CD4-positive, alpha-beta T cell treated with Interleukin-10 for 1 hour (primary cell): ENCODE measurements at places on chromosomes 16 and 17.

DNA sequence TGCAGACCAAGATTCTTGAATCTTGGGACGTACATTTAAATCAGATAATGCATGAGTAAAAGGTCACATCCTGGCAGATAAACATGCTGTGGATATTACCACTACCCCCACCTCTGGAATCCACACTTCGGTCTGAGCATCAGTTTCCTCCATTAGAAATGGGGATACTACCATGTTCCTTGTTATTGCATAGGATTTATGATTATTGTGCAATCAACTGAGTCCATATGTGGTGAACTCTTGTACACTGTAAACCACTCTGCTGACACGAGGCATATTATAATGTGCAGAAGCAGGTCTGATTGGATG lies 108.7 kb downstream of the VAT1L start:
- DNase-seq = no peak

DNA sequence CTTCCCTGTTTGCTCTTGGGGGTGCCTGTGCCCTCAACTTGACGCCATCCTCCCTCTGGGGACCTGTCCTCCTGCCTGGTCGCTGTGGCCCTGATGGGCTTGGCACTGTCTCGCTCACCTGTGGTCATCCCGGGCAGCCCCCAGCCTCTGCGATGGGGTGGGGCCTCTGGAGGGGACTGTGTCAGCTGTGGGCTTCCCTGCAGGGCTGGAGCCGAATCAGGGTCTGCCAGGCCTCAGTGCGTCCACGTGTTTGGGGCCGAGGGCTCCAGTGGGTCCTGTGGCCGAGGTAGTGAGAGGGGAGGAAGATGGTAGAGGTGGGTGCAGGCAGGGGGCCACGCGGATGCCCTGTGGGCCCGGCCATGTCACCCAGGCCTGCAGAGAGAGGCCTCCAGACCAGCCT lies 8.0 kb downstream of the PIGQ start:
- DNase-seq = no peak

- no peak for DNase-seq
These were observed 24.6 kb upstream of the SPNS2 start for GRCh38 chr17:4474093-4474492.

- no peak for DNase-seq
These were observed 122.9 kb downstream of the SDK2 start for GRCh38 chr17:73521376-73521775.

DNA sequence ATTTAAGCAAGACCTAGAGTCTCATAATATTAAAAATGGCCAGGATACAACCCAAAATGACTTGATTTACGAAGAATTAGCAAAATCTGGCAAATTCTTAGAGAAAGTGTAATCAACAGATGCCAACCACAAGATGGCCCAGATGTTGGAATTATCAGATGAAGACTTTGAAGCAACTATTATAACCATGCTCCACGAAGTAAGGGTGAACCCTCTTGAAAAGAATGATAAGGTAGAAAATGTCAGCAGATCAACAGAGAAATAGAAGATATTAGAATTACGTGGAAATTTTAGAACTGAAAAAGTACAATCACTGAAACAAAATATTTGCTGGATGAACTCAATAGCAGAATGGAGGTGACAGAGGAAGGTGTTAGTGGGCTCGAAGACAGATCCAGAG lies 50.1 kb upstream of the CLEC19A start:
- no peak for DNase-seq

- no peak for DNase-seq
These were observed 9.4 kb upstream of the RIPOR1 start for GRCh38 chr16:67519242-67519641.

DNA sequence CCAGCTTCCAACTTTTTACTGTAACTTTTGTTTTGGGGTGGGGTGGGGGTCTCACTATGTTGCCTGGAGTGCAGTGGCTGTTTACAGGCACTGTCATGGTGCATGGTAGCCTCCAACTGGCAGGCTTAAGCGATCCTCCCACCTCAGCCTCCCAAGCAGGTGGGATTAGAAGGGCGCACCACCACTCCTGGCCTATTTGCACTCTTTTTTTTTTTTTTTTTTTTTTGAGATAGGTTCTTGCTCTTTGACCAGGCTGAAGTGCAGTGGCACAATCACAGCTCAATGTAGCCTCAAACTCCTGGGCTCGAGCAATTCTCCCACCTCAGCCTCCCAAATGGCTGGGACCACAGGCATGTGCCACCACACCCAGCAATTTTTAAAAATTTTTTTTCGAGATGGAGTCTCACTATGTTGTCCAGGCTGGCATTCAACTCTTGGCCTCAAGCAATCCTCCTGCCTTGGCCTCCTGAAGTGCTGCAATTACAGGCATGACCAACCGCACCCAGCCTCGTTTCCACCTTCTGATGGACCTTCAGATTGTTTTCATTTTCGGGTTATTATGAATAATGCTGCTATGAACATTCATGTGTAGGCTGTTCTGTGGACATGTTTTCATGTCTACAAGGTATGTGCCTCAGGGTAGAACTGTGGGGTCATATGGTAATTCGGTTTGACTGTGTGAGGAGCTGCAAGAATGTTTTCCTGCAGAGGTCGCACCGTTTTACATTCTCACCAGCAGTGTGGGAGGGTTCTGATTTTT lies 10.9 kb downstream of the TRAP1 start:
- DNase-seq = no peak

- DNase-seq = no peak
These were observed 15.0 kb downstream of the NSMCE1 start for GRCh38 chr16:27253526-27253930.

GRCh38 chr16:2481676-2482075 lies 6.7 kb downstream of the TBC1D24 start:
- DNase-seq = no peak

DNA sequence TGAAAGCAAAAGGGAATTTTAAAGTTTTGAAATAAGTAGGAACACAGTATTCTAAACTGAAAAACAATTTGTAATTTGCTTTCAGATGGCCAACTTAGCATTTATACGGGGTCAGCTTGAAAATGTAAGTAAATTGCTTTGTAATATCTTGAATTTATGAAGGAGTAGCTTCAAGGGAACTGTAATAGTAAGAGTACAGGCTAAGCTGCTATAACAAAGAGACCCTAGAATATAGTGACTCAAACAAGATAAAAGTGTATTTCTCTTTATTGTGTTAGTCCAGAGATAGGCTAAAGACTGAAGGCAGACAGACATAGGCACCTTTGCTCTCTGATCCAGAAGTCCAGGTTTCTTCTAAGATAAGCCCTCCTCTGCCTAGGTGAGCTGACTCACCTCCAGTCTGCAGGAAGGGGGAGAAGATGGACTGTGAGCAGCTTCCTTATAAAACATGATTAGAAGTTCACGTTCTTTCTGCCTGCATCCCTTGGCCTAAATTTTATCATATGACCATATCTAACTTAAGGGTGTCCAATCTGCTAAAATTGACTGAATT lies 3.2 kb downstream of the TTC19 start:
- DNase-seq = no peak

GRCh38 chr16:85028685-85029407 lies 1.3 kb downstream of the KIAA0513 start:
- peak; percentile 71 for DNase-seq

DNA sequence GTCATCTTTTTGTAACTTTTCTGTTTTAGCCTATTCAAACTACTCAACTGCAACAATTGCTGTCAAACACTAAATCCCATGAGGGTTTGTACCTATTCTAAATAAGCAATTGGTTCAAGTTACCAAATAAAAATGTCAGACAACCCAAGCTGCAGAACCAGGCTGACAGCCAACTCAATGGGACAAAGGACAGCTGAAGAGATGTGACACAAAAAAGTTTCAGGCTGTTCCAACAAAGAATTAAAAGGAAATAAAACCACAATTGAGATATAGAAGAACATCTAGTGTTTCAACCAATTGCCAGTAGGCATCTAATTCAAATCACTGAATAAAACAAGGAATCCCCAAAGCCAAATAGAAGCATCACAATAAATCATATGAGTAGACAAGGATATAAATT lies 49.3 kb downstream of the GRB7 start:
- no peak for DNase-seq

GRCh38 chr16:5706211-5706610 lies 608.6 kb upstream of the EEF2KMT start:
- no peak for DNase-seq

DNA sequence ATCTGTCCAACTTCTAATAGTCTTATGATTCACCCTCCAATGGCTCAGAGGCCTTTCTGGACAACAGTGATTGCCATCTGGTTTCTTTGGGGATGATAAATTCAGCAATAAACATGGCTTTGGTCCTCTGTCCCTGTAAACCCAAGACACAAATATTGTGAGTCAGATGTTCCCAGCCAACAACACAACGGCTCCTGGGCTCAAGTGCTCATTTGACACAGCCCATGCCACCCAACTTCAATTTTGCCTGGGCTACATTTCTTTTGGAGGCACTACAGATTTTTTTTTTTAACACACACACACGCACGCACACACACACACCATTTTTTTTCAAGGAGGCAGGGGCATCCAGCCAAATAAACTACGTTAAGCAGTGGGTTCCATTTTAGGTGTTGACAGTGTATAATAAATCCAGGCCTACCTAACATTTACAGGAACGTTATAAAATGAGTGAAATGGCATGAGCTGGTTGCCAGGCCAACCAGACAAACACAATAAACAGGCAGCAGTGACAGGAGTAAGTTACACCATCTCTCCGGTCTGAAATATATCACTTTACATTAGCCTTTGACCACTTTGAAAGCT lies 939.9 kb upstream of the SOX9 start:
- DNase-seq = no peak

GRCh38 chr16:66996324-66996982 lies 8.1 kb downstream of the CES4A start:
- no peak for DNase-seq

- DNase-seq = no peak
These were observed 94.3 kb downstream of the AXIN2 start for GRCh38 chr17:65467156-65467555.

- peak; percentile 61 for DNase-seq
These were observed 21.9 kb downstream of the C1QTNF1 start for GRCh38 chr17:79045842-79046196.

DNA sequence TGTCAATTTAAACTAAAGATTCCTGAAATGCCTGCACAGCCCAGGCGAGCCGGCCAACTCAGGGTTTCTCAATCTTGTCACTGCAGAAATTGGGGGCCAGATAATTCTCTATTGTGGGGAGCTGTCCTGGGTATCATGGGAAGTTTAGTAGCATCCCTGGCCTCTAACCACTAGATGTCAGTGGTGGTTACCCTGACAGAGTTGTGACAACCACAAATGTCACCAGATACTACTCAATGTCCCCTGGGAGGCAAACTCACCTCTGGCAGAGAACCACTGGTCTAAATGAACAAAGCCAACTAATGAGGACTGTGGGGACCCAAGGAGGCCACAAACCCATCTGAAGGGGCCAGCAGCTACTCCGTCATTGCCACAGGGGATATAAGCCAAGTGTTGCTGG lies 90.9 kb downstream of the MYH11 start:
- DNase-seq = peak; percentile 51

DNA sequence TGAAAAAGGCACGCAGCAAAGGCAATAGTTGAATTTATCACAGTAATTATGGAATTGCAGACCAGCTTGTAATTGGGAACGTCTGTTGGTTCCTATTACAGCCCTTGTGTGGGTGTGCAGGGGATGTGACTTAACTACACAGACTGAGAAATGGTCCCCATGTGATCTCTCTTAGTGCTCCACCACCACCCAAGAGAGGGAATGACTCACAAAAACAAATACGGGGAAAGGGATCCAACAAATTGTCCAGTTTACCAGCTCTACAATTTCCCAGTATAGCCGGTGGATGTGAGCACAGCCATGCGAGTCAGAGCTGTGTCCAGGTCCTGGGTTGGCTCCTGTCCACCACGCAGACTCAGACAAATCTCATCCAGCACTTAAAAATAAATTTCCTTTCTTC lies 337.9 kb downstream of the GRIN2A start:
- DNase-seq = no peak

GRCh38 chr16:87809150-87809902 lies 43.5 kb upstream of the KLHDC4 start:
- DNase-seq = no peak

DNA sequence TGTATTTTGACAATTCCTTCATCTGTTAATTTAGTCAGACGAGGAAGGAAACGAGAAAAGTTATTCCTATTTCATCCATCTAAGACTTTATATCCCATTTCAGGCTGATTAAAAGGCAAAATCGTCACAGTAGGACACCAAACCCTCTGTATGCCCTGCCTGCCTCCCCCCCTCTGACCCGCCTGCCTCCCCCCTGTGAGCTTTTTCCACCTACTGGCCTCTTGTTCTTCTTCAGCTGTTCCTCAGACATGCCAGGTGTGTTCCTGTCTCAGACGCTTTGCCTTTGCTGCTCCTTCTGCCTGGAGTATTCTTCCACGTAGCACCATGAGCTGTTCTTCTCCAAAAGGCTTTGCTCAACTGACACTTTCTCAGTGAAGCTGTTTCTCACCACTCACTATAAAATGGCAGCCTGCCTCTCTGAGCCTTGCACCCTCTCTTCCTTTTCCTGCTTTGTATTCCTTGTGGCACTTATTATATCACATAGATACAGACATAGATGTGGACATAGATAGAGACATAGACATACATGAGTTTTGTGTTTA lies 723.4 kb downstream of the MAF start:
- no peak for DNase-seq

GRCh38 chr16:89224665-89225064 lies 7.2 kb downstream of the ZNF778 start:
- no peak for DNase-seq

DNA sequence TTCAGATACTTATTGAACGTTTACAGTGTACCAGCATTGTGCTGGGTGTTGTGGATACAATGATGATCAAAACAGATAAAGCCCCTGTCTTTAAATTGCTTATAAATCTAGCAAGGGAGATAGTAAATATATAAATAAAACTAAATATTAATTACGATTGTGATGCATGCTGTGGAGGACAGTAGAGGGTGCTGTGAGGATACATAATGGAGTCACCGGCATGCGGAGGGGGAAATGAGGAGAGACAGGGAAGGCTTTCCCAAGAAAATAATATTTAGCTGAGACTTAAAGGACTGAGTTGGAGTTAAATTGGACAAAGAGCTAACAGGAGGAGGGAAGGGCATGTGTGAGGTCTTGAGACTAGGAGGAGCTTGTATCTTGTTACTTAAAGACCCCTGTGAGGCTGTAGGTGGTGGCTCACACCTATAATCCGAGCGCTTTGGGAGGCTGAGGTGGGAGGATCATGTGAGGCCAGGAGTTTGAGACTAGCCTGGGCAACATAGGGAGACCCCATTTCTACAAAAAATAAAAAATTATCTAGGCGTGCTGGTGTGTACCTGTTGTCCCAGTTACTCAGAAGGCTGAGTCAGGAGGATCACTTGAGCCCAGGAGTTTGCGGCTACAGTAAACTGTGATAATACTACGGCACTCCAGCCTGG lies 2.4 kb downstream of the DHRS7B start:
- DNase-seq = no peak
